ENCODE measurements at places on chromosomes 11 and 22.

DNA sequence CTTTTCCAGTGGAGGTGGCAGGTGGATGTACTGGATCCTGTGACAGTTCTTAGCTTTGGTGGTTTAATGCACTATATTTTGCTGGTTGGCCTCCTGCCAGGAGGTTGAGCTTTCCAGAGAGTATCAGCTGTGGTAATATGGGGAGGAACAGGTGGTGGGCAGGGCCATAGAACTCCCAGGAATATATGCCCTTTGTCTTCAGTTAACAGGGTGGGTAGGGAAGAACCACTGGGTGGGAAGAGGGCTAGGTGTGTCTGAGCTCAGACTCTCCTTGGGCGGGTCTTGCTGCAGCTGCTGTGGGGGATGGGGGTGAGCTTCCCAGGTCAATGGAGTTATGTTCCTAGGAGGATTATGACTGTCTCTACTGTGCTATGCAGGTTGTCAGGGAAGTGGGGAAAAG, 203.8 kb downstream of the DLG2 start:
- DNase-seq: no peak

DNA sequence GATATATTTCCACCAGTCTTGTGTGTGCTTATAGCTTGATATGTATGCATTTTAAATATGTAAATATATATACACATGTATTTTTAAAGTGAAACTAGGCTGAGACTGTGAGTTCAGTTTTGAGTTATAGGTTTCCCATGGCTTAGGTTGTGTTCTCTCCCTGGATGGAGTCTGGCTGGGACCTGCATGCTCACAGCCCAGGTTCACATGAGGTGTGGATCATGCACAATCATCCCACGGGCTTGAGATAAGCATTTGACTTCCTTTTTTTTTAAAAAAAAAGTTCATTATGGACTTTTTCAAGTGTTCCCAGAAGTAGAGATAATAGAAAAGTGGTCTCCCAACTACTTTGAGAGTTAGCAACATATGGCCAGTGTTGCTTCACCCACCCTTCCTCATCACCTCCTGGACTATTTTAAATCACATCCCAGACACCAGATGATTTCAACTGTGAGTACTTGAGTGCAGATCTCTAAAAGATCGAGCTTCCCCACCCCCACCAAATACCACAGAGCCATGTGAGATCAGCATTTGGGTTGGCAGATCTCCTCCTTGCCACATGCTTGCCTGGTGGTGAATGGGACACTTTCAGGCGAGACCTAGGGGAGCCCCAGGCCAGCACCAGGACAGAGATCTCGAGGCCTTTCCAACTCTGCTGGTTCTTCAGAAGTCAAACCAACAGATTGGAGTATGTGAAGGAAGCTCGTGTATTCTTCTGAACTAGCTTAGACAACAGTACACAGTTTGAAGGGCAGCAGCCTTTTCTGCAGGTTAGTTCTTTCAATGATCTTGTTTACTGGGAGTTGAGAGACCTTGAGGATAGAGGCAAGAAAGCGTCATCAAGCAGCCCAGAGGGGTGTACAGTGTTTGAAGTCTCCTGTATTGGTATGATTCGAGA, 15.9 kb downstream of the MED15 start:
- no peak for DNase-seq

- no peak for DNase-seq
These were observed 390.0 kb downstream of the TENM4 start for GRCh38 chr11:79050786-79051185.

GRCh38 chr11:8230178-8230859, 33.4 kb downstream of the LMO1 start:
- no peak for DNase-seq

GRCh38 chr11:108620958-108621772, 27.6 kb upstream of the EXPH5 start:
- no peak for DNase-seq

GRCh38 chr11:19838994-19839768, 126.5 kb downstream of the NAV2 start:
- no peak for DNase-seq

- DNase-seq: no peak
These were observed 74.2 kb upstream of the MS4A8 start for GRCh38 chr11:60625262-60625661.

DNA sequence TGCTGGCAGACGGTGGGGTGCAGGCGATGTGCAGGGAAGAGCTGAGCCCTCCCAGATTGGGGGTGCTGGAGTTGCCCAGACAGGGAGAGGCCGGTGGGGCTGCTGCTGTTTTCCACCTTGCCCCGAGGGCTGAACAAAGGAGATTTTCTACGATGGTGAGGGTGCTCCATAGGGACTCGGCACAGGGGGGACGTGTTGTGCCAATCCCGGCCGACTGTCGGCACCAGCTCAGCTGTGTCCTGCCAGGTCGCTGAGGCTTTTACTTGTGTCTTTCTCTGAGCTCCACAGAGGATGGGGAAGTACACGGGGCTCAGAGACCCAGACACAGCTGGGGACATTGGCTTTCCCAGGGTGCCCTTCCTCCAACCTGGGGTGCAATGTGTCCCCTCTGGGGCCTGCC, 816.8 kb downstream of the BRD1 start:
- peak; percentile 59 for DNase-seq

DNA sequence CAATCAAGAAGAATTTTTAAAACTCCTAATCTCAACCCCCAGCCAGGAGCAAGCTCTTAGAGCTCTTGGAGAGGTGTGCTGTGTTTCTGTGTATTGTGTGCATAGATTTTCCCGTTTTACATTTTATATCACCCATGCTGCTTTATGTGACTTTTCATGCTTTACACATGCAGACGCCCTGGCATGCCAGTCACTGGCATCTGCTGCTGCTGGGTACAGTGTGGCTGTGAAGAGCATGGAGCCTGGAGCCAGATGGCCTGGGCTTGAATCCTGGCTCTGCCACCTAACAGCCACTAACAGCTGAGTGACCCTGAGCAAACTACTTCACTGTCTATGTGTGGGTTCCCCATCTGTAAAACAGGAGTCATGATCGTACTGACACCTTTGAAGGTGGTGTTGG, 23.1 kb downstream of the POLR3H start:
- DNase-seq: peak; percentile 5

DNA sequence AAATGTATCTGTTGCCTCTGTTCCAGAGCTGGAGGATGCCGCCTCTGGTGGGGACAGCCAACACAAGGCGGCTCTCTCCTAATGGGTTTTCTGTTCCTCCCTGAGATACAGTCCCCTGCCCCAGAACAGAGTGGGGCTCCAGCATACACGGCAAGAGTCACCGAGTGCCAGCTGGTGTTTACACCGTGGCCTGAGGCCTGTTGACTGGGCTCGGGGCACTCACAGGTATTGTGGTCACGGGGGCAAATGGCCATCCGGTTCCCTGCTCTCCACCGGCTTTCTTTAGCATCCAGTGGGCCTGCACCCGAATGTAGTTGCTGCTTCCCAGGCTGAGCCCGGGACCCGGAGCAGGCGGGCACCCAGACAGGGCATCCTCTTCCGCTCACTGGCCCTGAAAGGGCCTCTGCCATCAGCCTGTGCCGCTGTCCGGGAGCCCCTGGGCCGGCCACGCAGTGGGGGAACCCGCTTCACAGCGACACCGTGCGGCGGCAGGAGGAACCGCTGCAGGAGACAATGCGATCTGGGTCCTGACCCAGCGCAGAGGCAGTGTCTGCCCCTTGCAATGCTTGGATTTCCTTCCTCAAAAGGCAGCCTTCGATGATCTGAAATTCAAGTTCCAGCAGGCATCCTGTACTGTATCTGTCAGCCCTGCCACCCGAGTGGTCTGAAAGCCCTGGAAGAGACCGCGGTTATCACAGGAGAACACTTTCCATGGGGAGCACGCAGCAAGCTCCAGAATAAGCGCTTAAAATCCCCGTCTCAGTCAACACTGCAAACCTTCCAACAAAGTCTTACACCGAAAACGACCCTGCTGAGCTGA, 859 bp upstream of the KRTAP5-5 start:
- DNase-seq: peak; percentile 76

GRCh38 chr11:86978247-86978646, 23.1 kb upstream of the FZD4 start:
- DNase-seq: peak; percentile 72

DNA sequence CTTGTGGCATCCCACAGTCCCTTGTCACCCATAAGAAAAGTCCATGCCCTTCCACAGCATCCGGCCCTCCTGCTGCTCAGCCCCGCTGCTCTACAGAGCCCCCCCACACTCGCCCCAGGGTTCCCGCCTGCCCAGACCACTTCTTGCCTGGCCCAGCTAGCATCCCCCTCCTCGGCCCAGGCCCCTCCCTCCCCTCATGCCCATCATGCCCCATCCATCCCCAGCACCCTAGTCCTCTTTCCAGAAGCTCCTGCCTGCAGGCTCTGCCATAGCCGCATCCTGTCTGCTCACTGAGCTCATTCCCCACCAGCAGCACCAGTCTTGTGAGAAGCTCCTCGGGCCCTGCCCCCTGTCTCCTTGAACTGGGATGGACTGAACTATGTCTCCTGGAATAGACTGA, 54.4 kb downstream of the LINC01488 start:
- no peak for DNase-seq

DNA sequence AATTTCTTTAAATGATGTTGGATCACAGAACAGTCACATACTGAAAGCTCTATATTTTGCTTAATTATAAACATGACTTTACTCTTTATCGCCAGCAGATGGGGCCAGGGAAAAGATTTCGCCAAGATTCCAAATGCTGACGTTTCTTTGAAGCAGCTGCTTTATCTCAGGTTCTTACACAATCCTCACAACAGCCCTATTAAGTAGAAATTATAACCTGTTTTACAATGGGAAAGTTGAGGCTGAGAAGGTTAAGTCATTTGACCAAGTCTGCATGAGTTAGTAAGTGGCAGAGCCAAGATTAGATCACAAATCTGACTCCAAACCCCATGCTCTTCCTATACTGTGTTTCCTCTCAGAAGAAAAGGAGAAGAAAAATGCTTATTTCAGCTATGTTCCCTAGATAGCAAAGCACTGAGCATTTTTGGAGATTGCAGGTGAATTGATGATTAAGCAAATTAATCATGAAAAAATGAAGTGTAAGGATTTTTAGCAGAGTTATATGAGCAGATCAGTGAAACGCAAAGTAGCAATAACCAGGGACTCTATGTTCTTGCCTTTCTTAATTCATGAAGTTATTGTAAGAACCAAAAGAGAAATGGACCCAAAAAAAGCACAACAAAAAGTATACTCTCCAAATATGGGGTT, 79.0 kb downstream of the AASDHPPT start:
- no peak for DNase-seq

DNA sequence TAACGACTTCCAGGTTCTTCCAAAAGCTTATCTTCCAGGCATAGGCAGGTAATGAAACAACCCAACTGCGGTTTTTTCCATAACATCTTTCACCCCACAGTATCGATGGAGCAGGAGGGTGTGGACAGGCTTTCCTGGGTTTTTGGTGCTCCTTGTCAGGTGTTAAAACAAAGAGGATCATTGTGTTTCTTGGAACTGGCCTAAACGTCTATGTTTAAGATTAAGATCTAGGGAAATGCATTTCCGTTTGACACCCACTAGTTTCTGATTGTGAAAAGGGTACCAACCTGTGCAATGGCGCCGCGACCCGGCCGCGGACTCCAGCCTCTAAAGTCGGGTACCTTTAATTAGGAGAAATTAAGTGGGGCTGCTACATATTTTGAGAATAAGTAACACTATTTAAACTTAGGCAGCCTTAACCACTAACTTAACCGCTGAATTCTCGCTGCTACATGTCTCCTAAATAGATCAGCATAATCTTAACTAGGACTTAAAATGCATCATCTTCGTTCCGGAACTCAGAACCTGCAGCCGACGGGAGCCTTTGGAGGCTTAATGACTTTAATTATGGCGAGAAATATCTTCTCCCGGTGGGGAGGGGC, 31.5 kb downstream of the C22orf31 start:
- no peak for DNase-seq

DNA sequence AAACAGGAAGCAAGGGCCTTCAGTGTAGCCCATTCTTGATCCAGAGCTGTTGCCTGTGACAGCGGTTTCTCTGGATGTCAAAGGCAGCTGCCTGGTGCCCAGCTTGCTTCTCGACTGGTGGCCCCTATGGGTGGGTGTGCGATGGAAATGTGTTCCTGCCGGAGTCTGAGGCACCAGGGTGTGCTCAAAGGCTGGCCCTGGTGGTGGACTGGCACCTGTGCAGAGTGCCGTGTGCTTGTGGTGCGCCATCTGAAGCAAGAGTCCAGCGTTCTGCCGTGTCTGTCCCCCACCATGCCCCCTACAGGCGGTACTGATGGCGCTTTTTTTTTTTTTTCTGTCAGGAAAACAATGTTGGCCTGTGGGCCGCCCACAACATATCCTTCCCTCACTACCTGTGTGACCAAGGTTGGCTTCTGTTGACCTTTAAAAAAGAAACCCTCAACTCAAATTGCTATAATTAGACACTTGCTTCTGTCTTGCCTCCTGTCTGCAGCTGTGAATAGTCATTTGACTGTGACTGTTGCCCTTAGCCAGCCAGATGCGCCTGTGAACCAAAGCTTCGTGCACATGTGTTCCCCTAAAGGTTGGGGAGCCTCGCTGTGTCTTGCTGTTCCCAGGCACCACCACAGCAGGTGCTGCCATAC, 4.7 kb upstream of the RANBP1 start:
- peak; percentile 45 for DNase-seq

DNA sequence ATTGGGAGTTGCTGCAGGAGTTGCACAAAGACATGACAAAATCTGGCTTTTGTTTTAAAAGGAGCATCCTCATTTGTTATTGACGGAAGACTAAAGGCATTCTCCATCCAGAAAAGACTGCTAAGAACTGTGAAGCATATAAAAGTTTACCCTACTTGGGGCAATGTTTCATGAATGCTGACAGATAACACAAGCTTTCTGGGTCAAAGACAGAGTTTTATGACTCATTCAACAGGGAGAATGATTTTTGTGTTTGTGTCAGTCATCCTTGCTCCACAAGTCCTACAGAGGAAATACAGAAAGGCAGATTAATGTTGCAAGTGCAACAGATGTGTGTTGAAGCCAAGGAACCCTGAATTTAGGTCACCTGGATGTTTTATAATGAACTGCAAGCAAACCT, 2.5 kb downstream of the GLYATL1 start:
- no peak for DNase-seq

- no peak for DNase-seq
These were observed 102.4 kb upstream of the CADM1 start for GRCh38 chr11:115606498-115607220.

- DNase-seq: no peak
These were observed 20.8 kb downstream of the RELT start for GRCh38 chr11:73396985-73397384.

DNA sequence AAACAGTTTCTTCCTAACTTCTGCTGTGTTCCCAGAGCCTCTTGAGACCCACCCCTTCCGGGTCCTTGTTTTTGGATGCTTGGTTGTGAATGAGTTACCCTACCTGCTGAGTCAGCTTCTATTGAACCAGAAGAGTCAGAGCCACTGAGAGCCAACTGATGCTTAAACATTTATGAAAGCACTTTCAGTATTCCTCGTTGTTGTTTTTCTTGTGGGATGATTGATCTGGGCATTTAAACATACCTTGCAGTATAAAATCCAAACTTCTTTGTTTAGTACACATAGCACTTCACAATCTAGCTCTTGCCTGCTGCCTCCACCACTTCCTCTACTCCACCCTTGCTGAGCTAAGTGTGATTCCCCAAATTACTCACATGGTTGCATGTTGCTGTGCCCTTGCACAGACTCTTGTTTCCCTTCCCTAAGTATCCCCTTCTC, 5.5 kb downstream of the PRSS23 start:
- no peak for DNase-seq

- DNase-seq: no peak
These were observed 26.5 kb downstream of the CTNND1 start for GRCh38 chr11:57787920-57788702.

GRCh38 chr22:29205594-29206371, at the start of gene EMID1:
Gene EMID1 (plus strand): TSS chr22:29205896. CDS start chr22:29206039, 143 bp downstream.
- no peak for DNase-seq

All from Right ventricle myocardium inferior (tissue), 1 donor.